Activated CD4-positive, alpha-beta memory T cell treated with anti-CD3 and anti-CD28 coated beads, Interleukin-2, amount 10 ng/mL, durations not matched to agents 7 days and 5 days (primary cell): ENCODE measurements at places on chromosomes 12 and 14. TPM values are rescaled to one million over a fixed set of nuclear protein-coding genes. Genes with fewer than 3 reads are reported as not detected.

PARP11 gene
- total RNA-seq, result 26.8 TPM

FAR2 gene
- total RNA-seq, result 19.1 TPM

BBOF1 gene
- total RNA-seq, result 0.50 TPM

DDX11 gene
- 121 TPM for total RNA-seq

P3H3 gene
- 0.68 TPM for total RNA-seq

KRT85 gene
- total RNA-seq, result not detected

TMPRSS12 gene
- total RNA-seq, result not detected
